Left ventricle myocardium inferior (tissue), 1 donor: ENCODE measurements at places on chromosomes 3 and 15.

DNA sequence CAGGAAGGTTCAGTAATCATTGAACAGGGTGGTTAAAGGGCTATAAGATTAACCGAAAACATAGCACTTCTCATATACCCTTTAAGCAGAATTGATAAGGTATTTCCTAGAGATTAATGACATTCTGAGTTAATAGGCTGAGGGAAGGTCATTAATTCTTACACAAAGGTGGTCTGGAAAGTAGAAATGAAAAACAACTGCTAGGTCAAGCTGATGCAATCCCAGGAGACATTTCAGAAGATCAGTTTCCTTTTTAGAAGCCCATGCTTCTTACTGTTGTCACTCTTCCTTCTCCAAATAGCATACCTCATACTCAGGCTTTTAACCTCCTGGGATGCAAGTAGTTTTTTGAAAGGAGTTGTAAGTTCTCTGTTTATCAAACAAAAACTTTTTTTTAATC, 8.8 kb downstream of the FILIP1L start:
- DNase-seq = no peak

- DNase-seq = no peak
These were observed 10.9 kb downstream of the MYL3 start for GRCh38 chr3:46852334-46852720.

DNA sequence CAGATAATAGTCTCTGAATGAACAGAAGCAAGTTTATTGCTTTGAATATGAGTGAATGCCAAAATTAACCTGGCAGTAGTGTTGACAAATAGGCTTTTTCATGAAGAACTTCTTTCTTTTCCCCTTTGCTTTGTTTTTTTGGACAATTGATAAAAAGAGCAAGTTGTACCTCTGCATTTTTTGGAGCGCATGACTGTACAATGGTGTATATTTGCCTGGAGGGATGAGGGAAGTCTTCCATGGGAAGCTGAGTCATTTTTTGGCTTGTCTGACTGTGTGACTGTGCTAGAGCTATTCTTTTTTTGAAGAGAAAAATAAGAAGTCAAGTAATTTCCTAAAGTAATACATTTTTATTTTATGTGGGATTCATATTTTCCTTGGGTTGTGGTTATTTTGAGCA, 186.9 kb downstream of the KLHL25 start:
- no peak for DNase-seq

GRCh38 chr3:138062037-138062436, 52.1 kb downstream of the CLDN18 start:
- DNase-seq = no peak

DNA sequence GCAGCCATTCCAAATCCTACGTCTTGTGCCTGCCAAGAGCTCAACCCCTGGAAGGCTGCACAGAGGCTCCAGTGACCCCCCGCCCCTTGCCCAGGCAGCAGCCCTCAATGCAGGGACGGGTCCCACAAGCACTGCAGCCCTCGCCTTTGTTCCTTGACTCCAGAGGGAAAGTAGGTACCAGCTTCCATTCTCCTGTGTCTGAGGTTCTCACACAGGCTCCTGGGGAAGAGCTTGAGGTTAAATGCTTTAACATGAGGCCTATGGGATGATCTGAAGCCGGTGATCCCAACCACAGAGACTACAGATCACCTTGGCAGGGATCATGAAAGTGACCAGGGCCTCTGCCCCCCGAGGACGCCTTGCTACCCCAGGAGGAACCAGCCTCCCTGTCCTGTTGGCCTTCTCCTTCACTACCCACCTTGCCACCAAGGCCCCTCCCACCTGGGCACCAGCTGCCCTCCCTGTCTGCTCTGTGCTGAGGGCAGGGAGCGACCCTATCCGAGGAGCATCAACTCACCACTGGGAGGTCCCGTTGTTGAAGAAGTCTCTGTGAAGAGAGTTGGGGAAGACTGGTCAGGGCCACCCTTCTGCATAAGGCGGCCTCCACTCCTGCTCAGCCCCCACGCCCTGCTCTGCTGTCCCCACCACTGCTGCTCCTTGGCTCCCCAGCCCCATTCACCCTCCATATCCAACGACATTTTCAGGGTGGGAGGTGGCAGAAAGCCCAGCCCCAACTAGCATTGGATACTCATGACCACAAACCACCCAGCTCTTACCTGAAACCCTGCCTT, 95.3 kb downstream of the SEC22A start:
- DNase-seq = no peak
